ENCODE measurements at places on chromosomes 3 and 15.

GRCh38 chr3:118909763-118910162, 124.9 kb downstream of the IGSF11 start:
- DNase-seq, result no peak

- DNase-seq, result no peak
Measured at GRCh38 chr3:151011427-151011826, 38.9 kb upstream of the CLRN1 start.

DNA sequence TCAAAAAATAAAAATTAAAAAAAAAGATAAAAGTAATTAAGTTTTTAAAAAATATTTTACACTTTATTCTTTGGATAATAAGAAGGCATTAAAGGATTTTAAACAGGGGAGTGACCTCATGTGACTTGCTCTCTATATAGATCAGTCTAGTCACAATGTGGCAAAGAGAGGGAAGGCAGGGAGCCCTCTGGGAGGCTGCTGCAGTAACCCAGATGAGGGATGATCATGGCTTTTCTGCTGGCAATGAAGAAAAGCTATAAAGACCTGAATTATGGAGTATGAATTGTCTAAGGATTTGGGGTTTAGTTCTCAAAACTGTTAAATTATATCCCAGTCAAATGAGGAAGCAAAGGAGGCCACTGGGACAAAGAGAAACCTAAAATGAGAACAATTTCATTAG, 58.1 kb downstream of the SUMF1 start:
- no peak for DNase-seq

- peak; percentile 52 for DNase-seq
Measured at GRCh38 chr3:109532257-109533216, 195.2 kb upstream of the DPPA4 start.

DNA sequence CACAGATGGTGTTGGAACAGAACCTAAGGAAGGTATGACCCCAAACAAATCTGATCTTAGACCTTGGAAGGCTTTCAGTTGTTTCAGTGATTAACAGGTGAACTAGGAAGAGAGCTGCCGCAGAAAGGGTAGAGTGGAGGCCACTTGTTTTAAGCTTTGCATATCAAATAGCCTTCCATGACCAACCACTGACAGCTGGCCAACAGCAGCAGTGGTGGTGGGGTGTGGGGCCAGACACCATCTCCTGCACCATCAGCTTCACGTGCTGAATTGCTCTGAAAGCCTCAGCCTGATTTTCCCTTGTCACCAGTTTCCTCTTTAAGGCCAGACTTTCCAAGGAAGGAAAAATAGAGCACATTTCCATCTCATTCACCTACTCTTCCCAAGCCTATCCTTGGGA, 16.6 kb upstream of the OSBPL11 start:
- no peak for DNase-seq

- no peak for DNase-seq
Measured at GRCh38 chr3:98893740-98894139, 7.8 kb downstream of the DCBLD2 start.

GRCh38 chr15:53511175-53511574, 248.3 kb downstream of the WDR72 start:
- DNase-seq, result no peak

- DNase-seq, result no peak
Measured at GRCh38 chr3:7305561-7305960, 444.6 kb downstream of the GRM7 start.

DNA sequence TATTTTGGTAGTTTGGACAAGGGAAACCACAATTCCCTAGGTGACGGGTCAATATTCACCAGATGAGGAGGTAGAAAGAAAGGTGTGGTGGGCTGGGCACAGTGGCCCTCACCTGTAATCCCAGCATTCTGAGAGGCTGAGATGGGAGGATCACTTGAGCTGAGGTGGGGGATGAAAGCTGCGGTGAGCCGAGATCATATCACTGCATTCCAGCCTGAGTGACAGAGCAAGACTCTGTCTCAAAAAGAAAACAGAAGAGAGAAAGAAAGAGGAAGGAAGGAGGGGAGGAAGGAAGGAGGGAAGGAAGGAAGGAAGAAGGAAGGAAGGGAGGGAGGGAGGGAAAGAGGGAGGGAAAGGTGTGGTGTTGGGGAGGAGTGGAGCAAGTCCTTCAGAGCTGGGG, 56.1 kb upstream of the RNF7 start:
- DNase-seq, result no peak

GRCh38 chr3:188170461-188171459, 16.8 kb downstream of the LPP start:
- DNase-seq, result peak; percentile 58

- DNase-seq, result no peak
Measured at GRCh38 chr3:166607933-166608521, 770.8 kb upstream of the BCHE start.

- DNase-seq, result no peak
Measured at GRCh38 chr3:21345382-21345976, 405.5 kb downstream of the ZNF385D start.

DNA sequence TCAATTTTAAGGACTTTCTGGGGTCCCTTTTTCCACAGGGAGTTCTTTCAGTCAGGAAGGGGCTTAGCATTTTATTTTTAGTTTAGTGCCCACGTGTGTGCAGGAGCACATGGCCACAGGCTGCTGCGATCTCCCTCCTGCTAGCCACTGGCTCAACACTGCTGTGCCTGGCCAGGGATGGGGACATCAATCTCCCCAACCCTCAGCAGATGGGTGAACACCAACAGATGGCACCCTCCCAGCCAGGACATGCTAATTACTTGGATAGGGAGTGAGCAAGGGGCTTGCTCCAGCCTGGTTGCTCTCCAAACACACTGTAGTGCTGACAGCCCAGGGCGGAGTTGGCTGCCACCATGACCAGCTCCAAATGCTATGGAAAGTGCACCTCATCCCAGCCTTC, 7.4 kb upstream of the RIOX2 start:
- DNase-seq, result no peak

DNA sequence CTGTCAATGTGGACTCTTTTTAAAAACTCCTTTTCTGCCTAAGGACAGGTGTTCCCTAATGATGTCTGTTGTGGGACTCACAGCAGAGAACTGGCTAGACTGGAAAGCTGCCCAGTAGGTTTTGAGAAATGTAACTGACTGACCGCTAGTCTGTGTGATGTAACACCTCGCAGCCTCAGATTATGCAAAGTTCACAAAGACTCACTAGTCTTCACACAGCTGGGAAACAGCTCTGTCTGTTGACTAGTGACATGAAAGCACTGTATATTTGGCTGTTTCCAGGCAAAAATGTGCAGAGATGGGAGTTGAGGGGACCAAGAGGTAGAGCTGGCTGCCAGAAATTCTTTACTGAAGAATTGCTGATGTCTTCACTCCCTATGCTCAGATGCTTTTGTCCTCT, 10.3 kb downstream of the PDZRN3 start:
- no peak for DNase-seq

DNA sequence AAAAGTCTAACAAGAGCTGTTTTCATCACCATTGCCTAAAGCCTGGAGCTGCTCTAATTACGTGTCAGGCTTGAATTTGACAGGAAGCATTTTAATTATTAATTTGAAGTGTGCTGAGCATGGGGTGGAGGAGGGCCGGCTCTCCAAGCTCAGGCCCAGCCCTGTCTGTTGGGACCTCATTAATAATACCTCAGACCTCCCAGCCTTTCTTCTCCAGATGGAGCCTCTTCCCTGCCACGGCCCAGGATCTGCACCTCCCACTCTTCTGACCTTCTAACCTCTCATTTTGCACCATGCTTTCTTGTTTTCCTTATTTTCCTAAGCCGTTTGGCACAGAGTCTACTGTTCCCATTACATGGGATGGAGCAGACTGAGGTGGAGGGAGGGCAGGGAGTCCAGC, 30.0 kb downstream of the INSYN1 start:
- DNase-seq, result no peak

GRCh38 chr3:46609212-46609721, 3.1 kb upstream of the FAM240A start:
- DNase-seq, result no peak

DNA sequence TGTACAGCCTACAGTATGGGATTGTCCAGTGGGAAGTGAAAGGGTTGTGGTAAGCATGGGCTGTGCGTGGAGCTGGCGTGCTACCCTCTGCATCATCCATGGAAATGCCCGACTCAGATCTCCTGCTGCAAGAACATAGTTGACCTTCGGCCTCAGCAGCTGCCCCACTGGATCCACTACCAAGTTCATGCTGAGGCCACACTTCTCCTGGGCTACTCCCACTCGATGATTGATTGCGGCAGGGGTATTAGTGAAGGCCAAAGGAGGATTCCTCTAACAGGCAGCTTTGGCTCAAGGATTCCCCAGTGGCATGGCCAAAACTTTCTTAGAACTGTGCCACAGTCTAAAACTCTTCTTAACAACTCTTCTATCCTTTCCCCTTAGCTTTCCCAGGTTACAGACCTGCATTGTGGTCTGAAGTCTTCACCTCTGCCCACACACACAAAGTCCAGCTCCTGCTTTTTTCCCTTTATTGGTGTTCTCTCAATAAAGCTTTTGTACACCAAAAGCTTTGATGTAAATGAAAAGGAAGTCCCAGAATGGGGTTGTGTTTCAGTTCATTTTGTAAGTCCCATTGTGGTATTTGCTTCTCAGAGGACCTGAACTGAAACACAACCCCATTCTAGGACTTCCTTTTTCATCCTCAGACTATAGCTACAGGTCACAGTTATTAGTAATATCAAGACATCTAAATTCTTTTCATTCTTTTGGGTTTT, 4.9 kb upstream of the TBC1D5 start:
- DNase-seq, result no peak

GRCh38 chr3:43224405-43225073, 61.8 kb upstream of the SNRK start:
- peak; percentile 48 for DNase-seq

GRCh38 chr15:60840306-60840702, 361.4 kb upstream of the ICE2 start:
- DNase-seq, result no peak

DNA sequence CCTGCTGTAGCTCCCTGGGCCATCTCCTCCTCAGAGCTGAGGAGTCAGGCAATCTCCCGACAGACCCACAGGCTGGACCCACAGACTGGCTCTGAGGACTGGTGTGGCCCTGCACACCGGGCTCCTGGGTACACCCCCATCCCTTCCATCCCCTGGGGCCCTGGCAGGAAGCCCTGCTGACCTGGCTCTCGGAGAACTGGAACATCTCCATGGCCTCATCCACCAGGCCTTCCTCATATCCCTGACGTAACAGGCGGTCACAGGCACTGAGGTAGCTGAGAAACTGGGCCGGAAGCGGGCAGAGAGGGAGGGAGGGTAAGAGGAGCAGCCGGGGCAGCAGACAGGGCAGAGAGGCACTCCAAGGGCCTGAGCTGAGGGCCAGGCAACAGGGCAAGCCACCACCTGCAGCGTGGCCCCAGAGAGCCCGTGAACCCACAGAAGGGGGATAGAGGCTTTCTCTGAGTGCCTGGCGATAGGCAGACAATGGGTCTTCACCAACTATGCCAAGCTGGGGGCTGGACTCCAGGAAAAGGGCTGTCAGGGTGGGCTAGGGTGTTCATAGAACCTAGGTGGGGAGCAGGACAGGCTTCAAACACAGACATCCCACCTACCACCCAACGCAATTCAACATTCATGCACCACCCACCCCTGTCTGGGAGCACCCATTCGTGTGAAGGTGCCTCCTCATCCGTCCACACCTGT, 17.9 kb downstream of the KBTBD13 start:
- DNase-seq, result no peak

GRCh38 chr15:57537488-57538264, 54.0 kb upstream of the MYZAP start:
- no peak for DNase-seq

GRCh38 chr3:177468816-177469215, 271.5 kb upstream of the TBL1XR1 start:
- DNase-seq, result no peak

- DNase-seq, result no peak
Measured at GRCh38 chr15:57297163-57297593, 79.1 kb upstream of the CGNL1 start.

GRCh38 chr3:193589129-193589528, 3.9 kb upstream of the OPA1 start:
- no peak for DNase-seq

DNA sequence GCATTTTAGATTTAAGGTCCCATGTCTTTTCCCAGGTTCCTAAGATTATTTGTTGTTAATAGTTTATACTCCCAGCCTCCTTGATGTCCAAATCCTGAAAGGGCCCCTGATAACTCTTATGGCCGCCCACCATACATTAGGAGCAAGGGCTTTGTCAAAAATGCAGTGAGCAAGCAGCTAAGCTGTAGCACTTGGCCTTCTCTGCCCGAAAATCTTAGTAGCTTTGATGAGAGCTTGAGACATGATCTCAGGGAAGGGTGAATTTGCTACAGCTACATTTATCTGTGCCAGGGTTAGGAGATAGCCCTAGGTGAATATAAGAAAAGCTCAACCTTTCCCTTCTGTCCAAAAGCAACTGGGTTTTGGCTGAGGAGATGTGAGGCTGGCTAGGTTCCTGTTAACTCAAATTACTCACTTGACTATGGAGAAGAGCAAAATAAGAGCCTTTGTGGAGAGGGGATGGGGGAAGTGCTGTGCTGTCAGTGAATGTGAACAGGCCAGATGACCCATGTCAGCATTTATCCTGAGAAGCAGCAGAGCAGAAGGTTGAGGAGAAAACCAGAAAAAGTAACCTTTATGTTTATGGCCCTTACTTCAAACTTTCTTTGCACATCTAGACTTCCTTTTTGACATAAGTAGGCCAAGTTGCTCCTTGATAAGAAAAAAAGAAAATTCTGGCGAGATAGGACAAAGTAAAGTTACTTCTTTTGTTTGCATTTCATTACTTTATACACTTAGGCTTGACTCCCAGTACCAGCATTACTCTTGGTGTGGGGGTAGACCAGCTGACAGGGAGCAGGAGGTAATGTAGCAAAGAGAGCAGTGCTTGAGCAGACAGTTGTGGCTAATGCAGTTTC, 21.1 kb downstream of the MAPK6 start:
- DNase-seq, result no peak

DNA sequence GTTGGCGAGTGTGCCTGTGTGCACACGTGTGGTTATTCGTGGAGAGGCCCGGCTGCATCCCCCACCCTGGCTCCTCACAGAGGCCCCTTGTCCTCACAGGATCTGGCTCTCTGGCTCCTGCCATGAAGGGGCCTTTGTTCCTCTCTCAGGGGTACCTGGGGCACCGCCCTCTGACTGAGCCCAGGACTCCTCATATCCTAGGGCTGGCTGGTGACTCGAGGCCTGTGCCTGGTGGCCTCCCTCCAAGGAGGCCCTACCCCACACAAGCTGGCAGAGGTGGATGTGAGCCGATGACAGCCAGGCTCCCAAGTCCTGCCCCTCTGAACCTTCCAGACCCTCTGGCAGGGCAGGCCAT, 10.0 kb downstream of the PRKCD start:
- no peak for DNase-seq

- DNase-seq, result no peak
Measured at GRCh38 chr15:87563869-87564268, 692.7 kb downstream of the NTRK3 start.

DNA sequence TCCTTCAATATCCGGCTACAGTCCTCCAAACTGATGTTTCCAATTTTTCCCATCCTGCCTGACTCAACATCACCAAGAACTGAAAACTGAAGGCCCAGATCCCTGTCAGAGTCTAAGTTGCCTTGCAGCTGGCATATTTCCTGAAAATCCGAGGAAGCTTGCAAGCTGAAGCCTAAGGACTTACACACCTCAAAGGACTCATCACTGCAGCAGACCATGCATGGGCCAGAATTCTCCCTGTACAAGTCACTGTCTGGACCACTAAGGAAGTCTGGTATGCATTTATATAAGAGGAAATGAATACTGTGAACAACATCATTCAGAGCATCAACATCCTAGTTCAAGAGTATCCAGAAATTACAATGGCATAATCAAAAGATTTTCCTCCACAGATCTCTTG, 548.8 kb upstream of the MDFIC2 start:
- no peak for DNase-seq
